Ovary (tissue), 10 donors: ENCODE measurements at places on chromosomes 2 and 18. TPM values are rescaled to one million over a fixed set of nuclear protein-coding genes. Genes with fewer than 3 reads are reported as not detected.

DNA sequence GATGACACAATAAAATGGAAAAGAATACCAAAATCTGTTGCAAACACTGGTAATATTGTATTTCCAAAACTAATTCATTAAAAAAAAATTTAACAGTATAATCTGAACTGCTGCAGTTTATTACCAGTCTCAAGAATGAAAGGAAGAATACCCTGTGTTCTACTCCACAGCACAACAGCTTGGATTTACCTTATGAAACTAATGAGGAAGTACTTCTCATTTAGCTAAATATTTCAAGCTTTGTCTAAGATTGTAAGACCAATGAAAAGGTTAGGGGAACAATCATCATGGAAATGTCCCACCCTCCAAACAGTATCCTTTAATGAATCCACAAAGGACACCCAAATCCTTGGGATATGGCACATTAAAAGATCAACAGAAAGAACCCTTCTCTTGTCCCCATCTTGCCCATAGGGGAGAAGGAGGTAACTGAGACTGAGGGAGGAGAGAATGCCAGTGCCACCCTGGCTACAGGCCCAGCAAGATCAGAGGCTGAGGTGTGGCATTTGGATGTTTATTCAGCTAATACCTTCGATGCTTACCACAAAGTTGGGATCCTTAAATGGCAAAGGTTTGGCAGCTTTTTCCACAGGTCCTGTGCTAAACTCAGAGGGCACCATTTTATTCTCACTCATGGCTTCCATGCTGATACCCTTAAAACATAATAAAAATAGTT is 17.7 kb downstream of the INO80C start:
- no peaks in the 10 kb centered on the region for H3K4me1 ChIP-seq
- no peaks in the 10 kb centered on the region for H3K27me3 ChIP-seq

PRKAG3 gene
- 0.11 TPM for total RNA-seq

DNA sequence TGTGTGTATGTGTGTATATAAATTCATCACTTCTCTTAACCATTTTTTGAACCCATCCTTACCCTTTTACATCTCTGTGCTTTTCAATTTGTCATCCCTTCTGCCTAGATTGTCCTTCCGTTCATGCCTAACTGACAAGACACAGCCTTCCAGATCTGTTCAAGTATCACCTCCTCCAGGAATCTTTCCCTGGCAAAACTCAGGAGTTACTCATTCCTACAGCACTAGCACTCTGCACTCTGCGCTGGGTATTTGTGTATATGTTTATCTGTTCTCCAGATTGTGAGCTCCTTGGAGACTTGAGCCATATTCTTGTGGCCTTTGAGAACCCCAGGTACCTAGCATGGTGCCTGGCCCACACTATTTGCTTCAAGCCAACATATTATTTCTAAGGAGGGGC is 26.8 kb upstream of the ASXL2 start:
- no peaks in the 10 kb centered on the region for H3K27me3 ChIP-seq
- no peak overlapping the region for H3K4me3 ChIP-seq
- H3K36me3 ChIP-seq: no peaks in the 10 kb centered on the region
- no peak overlapping the region for H3K27ac ChIP-seq
- DNase-seq: no peak

DNA sequence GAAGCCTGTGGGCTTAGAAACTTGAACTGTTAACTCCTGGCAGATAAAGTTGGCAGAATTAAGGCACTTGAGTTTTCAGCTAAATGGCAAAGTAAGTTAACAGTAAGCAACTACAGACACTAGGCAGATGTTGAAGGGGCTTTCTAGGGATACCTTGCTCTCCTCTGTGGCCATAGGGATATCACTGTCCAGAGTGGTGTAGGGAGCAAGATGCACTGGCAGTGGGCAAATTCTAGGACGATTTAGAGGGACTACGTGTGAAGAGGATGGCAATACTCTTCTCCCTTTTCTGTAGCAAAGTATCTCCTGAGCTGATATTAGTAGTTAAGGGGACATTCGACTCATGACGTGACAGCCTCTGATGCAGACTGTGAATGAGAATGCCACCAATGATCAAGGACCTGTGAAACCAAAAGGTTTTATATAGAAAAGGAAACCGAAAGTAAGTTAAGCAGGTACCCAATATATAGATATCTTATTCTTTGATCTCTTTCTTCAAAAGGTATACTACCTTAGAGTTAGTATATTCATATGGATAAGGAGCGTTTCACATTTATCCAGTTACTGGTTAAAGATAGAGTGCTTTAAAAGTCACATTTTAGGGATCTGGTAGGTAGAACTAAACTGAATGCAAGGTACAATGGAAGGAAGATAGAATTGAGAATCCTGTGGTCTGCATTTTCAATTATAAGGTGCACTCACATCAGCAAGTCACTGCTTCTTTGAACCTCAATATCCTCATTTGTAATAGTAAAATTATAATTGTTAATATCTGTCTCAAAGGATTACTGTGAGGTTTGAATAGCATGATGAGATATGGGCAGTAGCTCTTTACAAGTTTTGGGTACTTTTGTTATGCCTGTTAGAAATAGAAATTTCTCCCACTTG is 106.4 kb downstream of the KCNH7 start:
- no peak overlapping the region for H3K27ac ChIP-seq
- no peak overlapping the region for H3K4me3 ChIP-seq
- H3K36me3 ChIP-seq: no peaks in the 10 kb centered on the region
- no peaks in the 10 kb centered on the region for H3K4me1 ChIP-seq
- DNase-seq: no peak

- H3K27ac ChIP-seq: peak overlapping the region; percentile 98
- no peaks in the 10 kb centered on the region for H3K36me3 ChIP-seq
- peaks cover 3% of the 10 kb centered on the region for H3K4me1 ChIP-seq
- no peaks in the 10 kb centered on the region for H3K27me3 ChIP-seq
These were observed 1.2 kb downstream of the REV1 start for GRCh38 chr2:99488539-99489062.

DNA sequence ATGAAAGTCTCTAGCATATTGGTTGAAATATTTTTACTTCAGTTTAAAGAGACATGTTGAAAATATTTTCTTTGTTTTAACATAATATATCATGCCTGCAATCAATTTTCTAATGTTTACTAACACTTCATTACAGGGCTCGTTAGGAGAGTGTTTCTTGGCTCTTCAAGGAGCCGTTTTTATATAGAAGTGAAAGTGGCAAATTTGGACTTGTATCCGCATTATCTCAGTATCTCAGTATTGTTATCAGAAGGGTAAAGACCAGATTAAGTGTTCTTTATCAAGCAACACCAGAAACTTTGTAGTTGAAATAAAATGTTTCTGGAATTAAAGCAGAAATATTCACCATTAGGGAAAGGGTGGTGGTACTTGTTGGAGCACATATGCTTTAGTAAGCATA is 97.8 kb downstream of the BABAM2 start:
- DNase-seq: no peak
- H3K36me3 ChIP-seq: no peaks in the 10 kb centered on the region
- no peaks in the 10 kb centered on the region for H3K27me3 ChIP-seq

GRCh38 chr2:239911641-239912071 is 113.5 kb downstream of the NDUFA10 start:
- no peak overlapping the region for H3K27ac ChIP-seq
- no peak for DNase-seq
- H3K4me1 ChIP-seq: no peaks in the 10 kb centered on the region
- H3K27me3 ChIP-seq: no peaks in the 10 kb centered on the region

NT5C1B gene
- total RNA-seq: not detected

ANKRD30BL gene
- total RNA-seq: 1.3 TPM

DNA sequence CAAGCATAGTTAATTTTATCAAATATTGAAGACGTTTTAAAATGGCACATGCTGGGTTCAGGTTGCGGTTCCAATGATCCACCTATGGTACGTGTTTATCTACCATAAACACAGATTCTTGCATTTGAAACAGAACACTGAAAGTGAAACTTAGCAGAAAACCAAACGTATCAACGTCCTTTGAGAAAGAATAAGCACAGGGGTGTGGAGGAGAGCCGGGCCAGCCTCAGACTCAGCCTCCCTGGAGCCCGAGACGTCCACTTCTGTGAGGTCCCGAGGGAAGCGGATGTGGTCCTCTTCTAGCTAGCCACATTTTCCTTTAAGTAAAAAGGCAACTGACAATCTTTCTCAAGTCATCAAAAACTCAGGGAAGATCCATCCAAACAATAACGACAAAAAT is 195.9 kb downstream of the RTP5 start:
- H3K4me3 ChIP-seq: no peak overlapping the region
- H3K27me3 ChIP-seq: no peaks in the 10 kb centered on the region
- H3K4me1 ChIP-seq: no peaks in the 10 kb centered on the region
- H3K27ac ChIP-seq: no peak overlapping the region
- H3K36me3 ChIP-seq: no peaks in the 10 kb centered on the region
- no peak for DNase-seq

GRCh38 chr2:65595630-65596029 is 163.2 kb upstream of the SPRED2 start:
- H3K4me3 ChIP-seq: no peak overlapping the region
- no peaks in the 10 kb centered on the region for H3K4me1 ChIP-seq
- H3K27me3 ChIP-seq: no peaks in the 10 kb centered on the region
- H3K27ac ChIP-seq: no peak overlapping the region
- DNase-seq: no peak
- no peaks in the 10 kb centered on the region for H3K36me3 ChIP-seq

DNA sequence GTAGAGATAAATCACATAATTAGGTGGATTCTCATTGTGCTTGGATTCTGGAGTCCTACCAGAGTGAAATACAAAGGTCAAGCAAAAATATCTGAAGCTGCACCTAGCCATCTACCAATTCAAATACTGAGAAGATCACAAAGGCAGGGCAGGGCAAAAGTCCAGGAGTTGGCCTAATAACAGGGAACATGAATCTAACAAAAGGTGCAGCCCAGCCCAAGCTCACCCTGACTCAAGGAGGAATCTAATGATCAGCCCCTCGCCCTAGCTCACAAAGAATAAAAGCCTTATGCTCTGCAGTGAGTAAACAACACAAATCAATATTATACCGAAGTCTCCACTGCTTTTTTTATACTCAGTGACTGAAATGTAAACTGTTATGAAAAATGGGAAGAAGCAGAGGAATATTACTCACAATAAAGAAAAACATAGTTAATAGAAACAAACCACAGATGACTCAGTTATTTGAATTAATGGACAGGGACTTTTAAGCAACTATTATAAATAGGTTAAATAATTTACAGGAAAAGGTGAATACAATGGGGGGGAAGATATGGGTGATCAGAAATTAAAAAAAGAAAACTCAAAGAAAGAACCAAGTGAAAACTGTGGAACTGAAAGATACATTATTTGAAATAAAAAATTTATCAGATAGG is 49.5 kb downstream of the ANTXR1 start:
- DNase-seq: no peak
- peaks cover 12% of the 10 kb centered on the region for H3K4me1 ChIP-seq
- no peaks in the 10 kb centered on the region for H3K27me3 ChIP-seq
- no peak overlapping the region for H3K4me3 ChIP-seq

- H3K27ac ChIP-seq: no peak overlapping the region
- DNase-seq: no peak
- H3K27me3 ChIP-seq: peaks cover 3% of the 10 kb centered on the region
- H3K4me1 ChIP-seq: no peaks in the 10 kb centered on the region
- no peaks in the 10 kb centered on the region for H3K36me3 ChIP-seq
- no peak overlapping the region for H3K4me3 ChIP-seq
These were observed 19.2 kb downstream of the PMS1 start for GRCh38 chr2:189803431-189803830.

DNA sequence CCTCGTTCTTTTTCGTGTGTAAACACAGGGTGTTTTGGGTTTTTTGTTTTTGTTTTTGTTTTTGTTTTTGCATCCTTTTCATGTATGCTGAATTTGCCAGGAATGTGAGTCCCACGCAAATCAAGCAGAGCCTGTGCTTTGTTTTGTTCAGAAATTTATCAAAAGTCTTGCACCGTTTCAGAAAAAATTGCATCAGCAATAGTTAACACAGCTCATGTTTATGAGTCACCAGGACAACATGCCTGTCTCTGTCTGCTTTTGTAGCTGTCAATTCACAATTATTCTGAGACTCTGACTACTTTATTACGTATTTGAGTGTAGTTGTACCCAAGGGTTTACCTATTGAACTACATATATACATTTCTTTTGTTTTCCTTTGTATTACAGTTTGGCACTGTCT is 38.3 kb downstream of the MRPL44 start:
- no peak overlapping the region for H3K27ac ChIP-seq
- H3K36me3 ChIP-seq: no peaks in the 10 kb centered on the region

GRCh38 chr2:96956211-96956610 is 30.2 kb downstream of the FAM178B start:
- H3K36me3 ChIP-seq: no peaks in the 10 kb centered on the region
- peaks cover 23% of the 10 kb centered on the region for H3K4me1 ChIP-seq
- DNase-seq: no peak
- H3K4me3 ChIP-seq: no peak overlapping the region

CD8B2 gene
- 0.07 TPM for total RNA-seq

TUBA3E gene
- total RNA-seq: not detected

CAPN13 gene
- 2.5 TPM for total RNA-seq

DNA sequence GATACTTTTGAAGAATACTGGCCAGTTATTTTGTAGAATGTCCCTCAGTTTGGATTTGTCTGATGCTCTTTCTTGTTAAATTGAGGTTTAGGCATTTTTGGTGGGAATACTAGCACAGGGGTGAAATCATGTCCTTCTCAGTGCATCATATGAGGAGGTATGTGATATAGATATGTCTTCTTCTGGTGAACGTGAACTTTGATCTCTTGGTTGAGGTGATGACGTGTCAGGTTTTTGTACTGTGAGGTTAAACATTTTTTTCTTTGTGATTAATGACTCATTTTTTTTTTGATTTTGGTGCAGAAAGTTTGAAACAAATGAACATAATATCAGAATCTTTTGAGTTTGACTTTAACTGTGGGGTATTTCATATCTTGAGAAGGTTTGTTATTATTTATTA is 11.0 kb downstream of the ZNF407 start:
- H3K4me3 ChIP-seq: no peak overlapping the region
- peaks cover 2% of the 10 kb centered on the region for H3K4me1 ChIP-seq
- H3K27me3 ChIP-seq: no peaks in the 10 kb centered on the region

ZSWIM2 gene
- not detected for total RNA-seq

DNA sequence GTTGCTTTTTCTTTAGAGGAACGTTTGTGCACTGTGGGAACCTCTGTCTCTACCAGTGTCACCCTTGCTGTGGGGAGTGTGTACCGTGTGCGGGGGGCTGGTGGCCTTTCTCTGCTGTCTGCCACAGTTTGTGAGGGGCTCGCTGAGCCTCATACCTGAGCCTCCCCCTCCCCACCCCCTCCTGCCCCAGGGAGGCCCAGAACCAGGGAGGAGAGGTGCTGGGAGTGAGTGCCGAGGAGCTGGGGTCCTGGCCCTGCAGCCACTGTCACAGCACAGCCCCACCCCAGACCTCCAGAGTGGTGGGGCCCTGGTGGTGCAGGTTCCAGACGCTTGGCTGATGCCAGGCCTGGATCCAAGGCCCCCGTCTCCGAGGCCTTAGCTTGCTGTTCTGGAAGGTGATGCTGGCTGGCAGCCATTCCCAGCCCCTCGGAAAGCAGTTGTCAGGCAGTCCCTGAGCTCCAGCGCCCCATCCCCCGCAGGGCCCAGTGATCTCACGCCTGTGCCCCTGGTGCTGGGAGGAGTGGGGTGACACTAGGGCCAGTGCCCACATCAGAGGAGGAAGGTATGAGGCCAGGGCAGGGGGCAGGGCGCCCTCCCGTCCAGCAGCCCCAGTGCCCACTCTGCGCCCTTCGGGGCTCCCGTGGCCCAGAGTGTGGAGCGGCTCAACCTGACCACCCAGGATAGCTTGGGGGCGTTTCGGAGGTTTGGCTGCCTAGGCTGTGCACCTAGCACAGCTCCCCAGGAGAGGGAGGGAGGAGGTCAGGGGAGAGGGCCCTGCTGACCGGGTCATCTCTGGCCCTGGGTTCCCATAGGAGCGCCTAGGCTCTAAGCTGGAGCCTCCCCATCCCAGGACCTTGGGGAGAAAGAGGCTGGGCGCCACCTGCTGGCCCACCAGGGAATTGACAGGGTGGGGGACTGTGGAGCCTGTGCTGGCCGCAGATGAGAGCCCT is 53.0 kb upstream of the ALPP start:
- peak; percentile 72 for DNase-seq
- no peaks in the 10 kb centered on the region for H3K27me3 ChIP-seq
- H3K4me1 ChIP-seq: peaks cover 3% of the 10 kb centered on the region
- no peak overlapping the region for H3K4me3 ChIP-seq
- H3K27ac ChIP-seq: no peak overlapping the region
- no peaks in the 10 kb centered on the region for H3K36me3 ChIP-seq
